ENCODE measurements at places on chromosomes 3 and 15.

DNA sequence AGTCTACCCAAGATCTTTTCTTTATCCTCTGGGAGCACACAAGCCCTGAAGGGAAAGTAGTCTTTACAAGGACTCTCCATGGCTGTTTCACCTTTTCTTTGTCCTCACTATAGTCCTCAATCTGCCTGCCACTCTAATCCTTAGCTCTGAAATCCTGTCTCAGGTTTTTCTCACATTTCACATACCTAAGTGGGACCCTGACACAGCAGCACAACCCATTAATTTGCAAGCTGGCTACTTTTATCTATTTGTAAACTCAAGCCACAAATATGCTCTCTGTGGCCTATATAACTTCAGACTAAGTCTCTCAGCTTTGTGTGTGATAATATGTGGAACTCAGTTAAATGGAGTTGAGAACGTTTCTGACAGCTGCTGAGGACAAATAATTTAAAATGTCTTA is 19.8 kb downstream of the SIN3A start:
- DNase-seq = no peak

DNA sequence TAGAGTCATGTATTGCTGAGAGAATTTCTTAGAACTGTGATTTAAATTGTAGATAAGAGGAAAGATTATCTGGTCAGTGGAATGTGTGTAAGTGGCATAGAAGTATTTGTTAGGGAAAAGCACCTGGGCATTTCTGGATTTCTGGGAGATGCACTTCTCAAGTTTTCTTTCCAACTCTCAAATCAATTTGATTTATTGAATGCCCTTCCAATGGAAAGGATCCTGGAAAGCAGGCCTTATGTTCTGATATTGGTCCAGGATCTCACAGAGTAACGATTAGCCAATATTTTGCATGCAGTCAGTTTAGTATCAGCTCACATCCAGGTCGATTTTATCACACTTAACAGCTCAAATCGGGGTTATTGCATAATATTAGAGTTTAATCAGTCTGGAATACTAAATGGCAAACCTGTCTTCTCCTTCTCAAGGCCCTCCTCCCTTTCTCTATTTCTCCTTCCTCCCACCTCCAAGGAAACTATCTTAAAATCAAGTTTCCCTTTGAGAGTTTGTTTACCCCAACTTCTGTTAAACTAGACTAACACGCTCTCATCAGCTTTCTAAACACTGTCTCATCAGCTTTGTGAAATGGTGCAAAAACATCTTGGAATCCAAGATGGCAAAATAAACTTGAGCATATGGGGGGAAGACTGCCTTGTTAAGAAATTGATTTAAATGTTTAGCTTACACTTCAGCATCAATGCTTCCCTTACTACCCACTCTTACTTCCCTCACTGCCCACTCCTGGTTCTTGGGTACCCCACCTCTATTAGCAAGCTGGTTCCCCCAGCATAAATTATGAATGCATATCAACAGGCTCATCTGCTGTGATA is 9.5 kb downstream of the SOX2 start:
- no peak for DNase-seq

DNA sequence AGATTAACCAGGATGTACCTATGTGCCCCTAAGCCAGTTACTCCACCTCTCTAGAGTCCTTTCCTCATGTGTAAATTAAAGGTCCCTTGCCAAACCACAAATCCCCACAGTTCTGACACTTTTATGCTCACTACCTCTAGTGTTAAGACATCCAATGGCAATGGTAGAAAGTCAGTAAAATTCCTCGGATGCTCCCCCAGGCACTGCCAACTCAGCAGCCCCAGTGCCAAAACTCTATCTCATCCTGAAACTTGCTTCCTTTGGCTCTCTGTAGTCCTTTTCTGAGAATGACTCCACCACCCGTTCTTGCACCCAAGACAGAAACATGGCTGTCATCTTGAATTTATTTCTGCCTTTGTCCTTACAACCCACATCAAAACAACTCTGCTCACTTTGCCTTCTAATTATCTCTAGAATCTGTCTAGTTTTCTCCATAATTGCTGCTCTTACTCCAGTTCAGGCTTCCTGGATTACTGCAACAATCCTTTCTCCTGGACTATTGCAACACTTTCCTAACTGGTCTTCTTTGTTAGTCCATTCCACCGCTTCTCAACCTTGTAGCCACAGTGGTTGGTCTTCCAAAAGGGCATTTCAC is 41.6 kb downstream of the MB21D2 start:
- no peak for DNase-seq

DNA sequence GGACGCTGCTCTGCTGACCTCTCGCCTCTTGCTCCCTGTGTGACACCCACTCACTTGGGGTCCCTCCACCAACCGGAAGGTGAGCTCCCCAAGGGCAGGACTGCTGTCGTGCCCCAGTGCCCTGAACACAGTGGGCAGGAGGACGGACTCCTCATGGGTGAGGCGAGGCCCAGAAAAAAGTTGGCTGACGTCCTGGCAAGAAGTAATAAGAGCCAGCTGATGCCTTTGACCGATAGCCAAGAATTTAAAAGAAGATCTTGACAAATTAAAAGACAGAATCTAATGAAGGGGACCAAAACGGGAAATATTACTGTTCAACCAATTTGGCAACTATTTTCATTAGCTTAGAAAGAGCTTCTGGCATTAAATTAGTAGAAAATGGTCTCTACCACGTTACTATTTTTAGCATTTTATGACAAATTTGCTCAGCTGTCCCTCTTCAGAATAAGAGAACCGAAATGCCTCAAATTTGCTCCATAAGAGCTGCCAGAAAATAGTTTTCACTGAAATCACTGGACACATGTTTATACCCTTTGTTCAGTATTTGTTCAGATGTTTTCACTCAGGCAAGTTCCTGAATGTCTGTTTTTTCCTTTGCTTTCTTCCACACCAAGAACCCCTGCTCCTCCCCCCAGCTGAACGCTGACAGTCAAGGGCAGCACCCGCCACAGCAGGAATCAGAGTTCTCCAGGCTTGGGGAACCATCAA is 60.5 kb downstream of the XXYLT1 start:
- DNase-seq = no peak

DNA sequence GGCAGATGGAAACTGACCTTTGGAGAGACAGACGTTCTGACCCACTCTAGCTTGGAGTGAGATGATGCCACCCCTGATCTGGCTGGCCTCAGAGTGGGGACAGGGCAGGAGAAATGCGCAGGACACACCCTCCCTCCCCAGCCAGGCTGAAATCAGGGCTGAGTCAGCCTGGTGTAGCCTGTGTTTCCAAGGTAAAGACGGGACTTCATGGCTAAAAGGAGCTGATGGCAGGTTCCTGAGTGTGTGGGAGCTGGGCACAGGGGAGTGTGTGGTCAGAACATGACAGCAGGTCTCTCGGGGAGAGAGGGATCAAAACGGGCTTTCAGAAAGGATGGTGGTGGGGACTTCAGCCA is 14.6 kb upstream of the POLG start:
- DNase-seq = no peak
